ENCODE measurements at places on chromosomes 6 and 20.
A peak's percentile ranks its signal among the peaks of the same experiment; 100 is the strongest.

DNA sequence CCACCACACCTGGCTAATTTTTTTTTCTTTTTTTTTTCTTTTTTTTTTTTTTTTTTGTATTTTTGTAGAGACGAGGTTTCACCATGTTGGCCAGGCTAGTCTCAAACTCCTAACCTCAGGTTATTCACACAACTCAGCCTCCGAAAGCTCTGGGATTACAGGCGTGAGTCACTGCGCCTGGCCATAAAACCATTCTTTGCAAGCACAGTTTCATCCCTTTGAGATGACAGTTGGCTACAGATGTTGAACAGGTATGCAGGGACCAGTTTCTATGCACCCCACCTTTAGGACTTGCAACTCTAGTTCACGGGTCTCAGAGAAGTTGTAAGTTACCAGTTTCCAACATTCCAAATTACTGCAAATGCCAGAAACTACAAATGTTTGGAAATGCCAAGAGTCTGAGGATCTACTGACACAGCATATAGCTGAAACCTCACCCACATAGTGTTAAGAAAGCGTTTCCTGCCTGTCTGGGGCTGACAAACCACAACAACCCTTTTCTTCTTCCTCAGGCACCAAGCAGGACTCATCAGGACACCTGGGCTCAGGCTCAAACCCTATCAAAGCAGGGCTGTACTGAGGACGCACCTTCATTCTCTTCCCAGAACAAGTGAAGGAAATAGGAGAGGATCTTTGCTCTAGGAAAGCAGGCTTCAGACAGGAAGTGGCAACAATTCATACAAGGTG, 22.9 kb downstream of the ARHGAP18 start:
- H3K27me3 ChIP-seq: no peaks in the 10 kb centered on the region
- peak overlapping the region; percentile 23 for H3K4me3 ChIP-seq
- peak overlapping the region; percentile 54 for H3K27ac ChIP-seq

GRCh38 chr20:44418069-44418905, 57.4 kb upstream of the TTPAL start:
- no peaks in the 10 kb centered on the region for H3K27me3 ChIP-seq
- DNase-seq: no peak
- H3K4me3 ChIP-seq: no peak overlapping the region

DNA sequence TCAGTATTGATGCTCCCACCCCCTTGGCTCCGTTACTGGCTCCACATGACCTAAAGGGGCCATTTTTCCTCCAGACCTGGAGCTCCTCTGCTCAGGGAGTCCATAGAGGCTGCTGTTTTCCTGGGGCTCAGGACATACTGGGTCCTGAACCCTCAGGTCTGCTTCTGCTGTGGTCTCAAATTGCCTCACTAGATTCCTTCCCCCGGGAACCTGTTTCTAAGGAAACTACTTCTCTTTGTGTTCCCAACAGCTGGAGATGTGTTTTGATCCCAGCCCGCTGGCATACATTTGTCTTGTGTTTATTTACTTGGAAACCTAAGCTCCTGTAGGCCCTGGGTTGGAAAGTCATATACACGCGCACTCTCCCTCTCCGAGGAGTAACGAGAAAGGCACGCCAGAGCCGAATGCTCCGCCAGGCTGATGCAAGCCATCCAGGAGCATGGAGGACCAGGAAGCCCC, 222.8 kb downstream of the UST start:
- no peak overlapping the region for H3K27ac ChIP-seq
- H3K4me3 ChIP-seq: no peak overlapping the region
- H3K36me3 ChIP-seq: no peaks in the 10 kb centered on the region
- no peak for DNase-seq

DNA sequence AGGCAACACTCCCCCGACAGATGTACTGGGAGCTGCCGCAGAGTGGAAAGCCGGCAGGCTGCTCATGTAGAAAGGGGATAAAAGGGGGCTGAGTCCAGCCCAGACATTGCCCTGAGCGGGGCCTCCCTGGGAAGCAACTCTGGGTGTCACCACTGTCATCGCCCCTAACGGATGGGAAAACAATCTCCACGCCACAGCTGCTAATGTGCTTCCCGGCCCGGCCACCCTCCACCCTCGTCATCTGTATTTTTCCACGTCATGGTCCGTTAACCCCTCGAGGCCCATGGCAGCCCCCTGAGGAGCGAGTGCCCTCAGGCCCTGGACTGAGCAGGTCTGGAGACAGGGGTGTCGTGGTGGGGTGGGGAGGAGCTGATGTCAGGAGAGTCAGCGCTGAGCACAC, 227.4 kb downstream of the DLL1 start:
- H3K27me3 ChIP-seq: peaks cover 4% of the 10 kb centered on the region
- no peak overlapping the region for H3K27ac ChIP-seq
- no peaks in the 10 kb centered on the region for H3K36me3 ChIP-seq

- peaks cover 11% of the 10 kb centered on the region for H3K27me3 ChIP-seq
- no peaks in the 10 kb centered on the region for H3K4me1 ChIP-seq
- H3K4me3 ChIP-seq: no peak overlapping the region
- H3K36me3 ChIP-seq: no peaks in the 10 kb centered on the region
Observed at GRCh38 chr6:132310921-132311320, 90.4 kb downstream of the MOXD1 start.

DNA sequence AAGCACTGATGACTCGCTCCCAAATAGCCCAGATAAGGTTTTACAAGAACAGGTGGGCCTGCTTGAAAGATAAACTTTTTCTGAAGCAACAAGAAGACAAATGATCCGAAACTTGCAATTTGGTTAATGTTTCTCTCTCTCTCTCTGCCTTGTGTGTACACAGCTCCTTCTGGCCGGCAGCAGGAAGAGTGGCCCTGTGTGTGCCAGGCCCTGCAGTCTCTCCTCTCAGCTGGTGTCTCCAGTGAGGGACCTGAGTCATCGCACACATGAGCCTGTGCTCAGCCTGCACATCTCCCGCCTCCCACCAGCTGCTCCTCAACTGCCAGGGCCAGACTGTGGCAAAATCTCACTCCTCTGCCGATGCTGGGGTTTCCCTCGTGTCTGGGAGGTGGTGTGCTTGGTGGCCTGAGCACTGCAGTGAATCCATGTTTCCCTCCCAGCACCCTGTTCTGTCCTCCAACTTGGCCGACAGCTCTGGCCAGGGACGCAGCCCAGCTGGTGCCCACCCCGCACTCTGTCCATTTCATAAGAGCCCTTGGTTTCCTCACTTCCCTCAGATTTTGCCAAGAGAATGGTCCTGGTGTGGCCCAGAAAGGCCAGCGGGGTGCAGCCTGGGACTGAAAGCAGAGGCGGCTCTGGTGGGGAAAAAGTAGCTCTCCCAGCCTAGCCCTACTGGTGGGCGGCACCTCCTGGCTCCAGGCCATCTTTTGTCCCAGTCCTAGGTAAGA, 49.4 kb downstream of the ERMARD start:
- H3K27ac ChIP-seq: no peak overlapping the region
- peaks cover 56% of the 10 kb centered on the region for H3K27me3 ChIP-seq
- no peak overlapping the region for H3K4me3 ChIP-seq
- peaks cover 31% of the 10 kb centered on the region for H3K4me1 ChIP-seq
- no peaks in the 10 kb centered on the region for H3K36me3 ChIP-seq

GRCh38 chr6:129492260-129492659, 217.7 kb downstream of the ARHGAP18 start:
- no peaks in the 10 kb centered on the region for H3K36me3 ChIP-seq
- no peak for DNase-seq
- H3K27me3 ChIP-seq: no peaks in the 10 kb centered on the region

DNA sequence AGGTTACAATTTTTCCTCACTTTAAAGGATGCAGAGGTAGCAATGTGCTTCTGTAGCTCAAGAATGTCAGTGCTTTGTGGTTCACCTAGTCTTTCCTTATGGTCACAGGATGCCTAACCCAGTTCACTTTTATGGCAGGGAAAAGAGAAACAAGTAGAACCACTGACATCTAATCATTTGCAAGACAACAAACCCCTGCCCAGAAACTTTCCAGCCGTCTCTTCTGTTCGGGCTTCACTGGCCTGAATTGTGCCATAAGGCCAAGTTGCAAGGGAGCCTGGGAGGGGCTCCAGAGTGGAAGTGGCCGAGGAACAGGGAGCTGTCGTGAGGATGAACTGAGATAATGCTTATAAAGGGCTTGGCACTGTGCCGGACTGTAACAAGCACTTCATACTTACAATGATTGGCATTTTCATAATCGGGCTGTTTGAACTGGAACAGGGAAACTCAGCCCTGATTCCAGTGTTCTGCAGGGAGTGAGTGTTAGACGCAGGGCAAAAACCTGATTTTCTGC, 212.6 kb downstream of the BCAS1 start:
- no peaks in the 10 kb centered on the region for H3K36me3 ChIP-seq
- no peaks in the 10 kb centered on the region for H3K27me3 ChIP-seq
- peaks cover 27% of the 10 kb centered on the region for H3K4me1 ChIP-seq
- no peak overlapping the region for H3K4me3 ChIP-seq
- no peak for DNase-seq

- peaks cover 69% of the 10 kb centered on the region for H3K4me1 ChIP-seq
- H3K27me3 ChIP-seq: no peaks in the 10 kb centered on the region
- peak; percentile 26 for DNase-seq
- peaks cover 94% of the 10 kb centered on the region for H3K36me3 ChIP-seq
- peak overlapping the region; percentile 94 for H3K27ac ChIP-seq
Observed at GRCh38 chr6:16136091-16136490, 7.2 kb downstream of the MYLIP start.

DNA sequence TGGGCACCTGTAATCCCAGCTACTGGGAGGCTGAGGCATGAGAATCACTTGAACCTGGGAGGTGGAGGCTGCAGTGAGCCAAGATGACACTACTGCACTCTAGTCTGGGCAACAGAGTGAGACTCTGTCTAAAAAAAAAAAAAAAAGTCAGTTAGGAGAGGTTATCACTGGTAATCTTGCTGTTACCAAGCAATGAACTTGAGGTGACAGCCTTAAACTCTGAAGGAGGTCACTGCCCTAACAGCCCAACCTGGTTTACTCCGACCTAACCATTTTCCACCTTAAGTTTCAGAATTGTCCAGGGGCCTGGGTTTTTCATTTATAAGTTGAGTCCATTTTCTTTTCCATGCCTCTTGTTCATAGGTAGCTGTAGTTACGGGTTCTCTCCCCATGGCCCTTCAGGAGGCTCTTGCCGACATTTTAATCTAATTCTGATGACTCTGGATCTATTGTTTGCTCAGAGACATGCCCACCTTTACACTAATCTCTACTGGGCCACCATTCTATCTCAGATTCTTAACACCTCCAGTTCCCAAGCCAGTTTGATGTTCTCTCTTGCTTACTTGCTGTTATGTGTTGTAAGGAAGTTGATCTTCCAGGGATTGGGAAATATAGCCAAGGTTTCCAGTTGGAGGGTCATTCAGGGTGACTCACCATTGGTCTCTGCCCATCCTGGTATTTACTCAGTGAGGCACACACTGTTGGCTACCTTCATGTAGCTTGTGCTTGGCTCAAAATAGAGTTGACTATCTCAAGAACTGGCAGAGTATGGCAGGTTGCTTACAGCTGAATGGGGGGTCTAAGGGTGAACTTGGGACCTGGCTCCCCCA, 29.1 kb downstream of the SHLD1 start:
- no peaks in the 10 kb centered on the region for H3K27me3 ChIP-seq
- DNase-seq: no peak
- H3K4me1 ChIP-seq: peaks cover 15% of the 10 kb centered on the region
- H3K4me3 ChIP-seq: no peak overlapping the region
- H3K36me3 ChIP-seq: peaks cover 27% of the 10 kb centered on the region

DNA sequence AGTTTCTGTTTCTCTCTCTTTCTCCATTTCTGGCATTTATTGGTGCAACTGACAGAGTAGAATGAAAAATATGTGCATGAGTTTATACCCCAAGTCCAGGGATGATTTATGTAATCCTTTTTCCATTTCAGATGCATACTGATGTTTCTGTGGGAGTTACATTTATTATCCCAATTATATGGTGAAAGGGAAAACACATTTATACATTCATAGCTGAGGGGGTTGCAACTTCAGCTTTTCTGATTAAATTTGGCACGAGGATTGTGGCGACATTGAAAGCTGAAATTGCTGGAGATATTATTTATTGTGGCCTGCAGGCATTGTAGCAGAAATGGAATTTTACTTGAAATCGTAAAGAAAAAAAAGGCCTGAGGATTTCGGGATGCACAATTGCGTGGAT, 31.5 kb upstream of the FNDC1 start:
- peaks cover 22% of the 10 kb centered on the region for H3K27me3 ChIP-seq
- DNase-seq: no peak
- H3K36me3 ChIP-seq: no peaks in the 10 kb centered on the region
- H3K27ac ChIP-seq: no peak overlapping the region
- H3K4me1 ChIP-seq: peaks cover 4% of the 10 kb centered on the region
- H3K4me3 ChIP-seq: no peak overlapping the region

DNA sequence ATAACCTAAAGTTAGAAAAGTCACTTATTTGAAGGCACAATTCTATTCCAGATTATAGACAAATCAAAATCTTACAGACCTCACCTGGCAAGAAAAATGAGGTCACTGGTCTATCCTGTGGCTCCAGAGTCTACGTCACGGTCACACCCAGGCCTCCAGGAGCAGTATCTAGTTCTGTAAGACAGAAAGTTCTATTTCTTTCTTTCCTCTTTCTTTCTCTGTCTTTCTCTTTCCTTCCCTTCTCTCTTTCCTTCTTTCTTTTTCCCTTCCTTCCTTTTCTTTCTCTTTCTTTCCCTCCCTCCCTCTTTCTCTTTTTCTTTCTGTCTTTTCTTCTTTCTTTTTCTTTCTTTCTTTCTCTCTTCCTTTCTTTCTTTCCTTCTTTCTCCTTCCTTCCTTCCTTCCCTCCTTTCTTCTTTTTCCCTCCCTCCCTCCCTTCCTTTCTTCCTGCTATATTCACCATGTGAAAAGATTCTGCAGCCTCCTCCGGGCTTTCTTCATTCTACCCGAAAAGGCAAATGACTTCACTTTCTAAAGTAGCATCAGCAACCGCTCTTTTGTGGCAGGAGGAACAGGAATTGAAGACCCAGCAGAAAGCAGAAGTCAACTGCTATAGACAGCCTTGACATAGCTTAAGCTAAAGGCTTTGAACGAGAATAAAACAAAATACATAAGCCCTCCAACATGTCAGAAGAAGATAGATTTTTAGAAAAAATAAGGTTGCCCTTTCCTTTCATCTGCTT, 83.9 kb upstream of the SIRPG start:
- H3K27me3 ChIP-seq: peaks cover 14% of the 10 kb centered on the region
- DNase-seq: no peak
- no peaks in the 10 kb centered on the region for H3K36me3 ChIP-seq
- H3K27ac ChIP-seq: no peak overlapping the region
- no peaks in the 10 kb centered on the region for H3K4me1 ChIP-seq

DNA sequence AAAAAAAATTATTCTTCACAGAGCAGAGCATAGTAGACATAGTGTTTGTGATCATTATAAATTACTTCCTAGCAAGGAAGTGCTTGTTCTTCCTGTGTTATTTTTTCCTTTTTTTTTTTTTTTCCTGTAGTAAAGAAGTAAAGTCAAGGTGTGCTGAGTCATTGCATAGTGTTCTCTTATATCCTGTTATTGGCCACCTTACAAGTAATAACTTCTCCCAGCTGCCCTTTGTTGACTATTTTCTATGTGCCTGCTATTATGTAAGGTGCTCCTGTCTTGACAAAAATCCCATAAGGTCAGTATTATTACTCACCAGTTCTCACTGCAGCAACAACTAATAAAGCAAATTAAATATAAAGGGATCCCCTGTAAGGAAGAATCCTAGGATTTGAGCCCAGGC, 195.3 kb downstream of the GJA1 start:
- H3K4me3 ChIP-seq: no peak overlapping the region
- H3K36me3 ChIP-seq: no peaks in the 10 kb centered on the region
- DNase-seq: no peak
- H3K4me1 ChIP-seq: no peaks in the 10 kb centered on the region

- H3K36me3 ChIP-seq: no peaks in the 10 kb centered on the region
- H3K4me1 ChIP-seq: no peaks in the 10 kb centered on the region
- no peak overlapping the region for H3K27ac ChIP-seq
- no peak for DNase-seq
- H3K27me3 ChIP-seq: no peaks in the 10 kb centered on the region
- no peak overlapping the region for H3K4me3 ChIP-seq
Observed at GRCh38 chr20:8589956-8590355, 457.9 kb downstream of the PLCB1 start.
